ENCODE measurements at places on chromosomes 2 and 18.
A peak's percentile ranks its signal among the peaks of the same experiment; 100 is the strongest.

DNA sequence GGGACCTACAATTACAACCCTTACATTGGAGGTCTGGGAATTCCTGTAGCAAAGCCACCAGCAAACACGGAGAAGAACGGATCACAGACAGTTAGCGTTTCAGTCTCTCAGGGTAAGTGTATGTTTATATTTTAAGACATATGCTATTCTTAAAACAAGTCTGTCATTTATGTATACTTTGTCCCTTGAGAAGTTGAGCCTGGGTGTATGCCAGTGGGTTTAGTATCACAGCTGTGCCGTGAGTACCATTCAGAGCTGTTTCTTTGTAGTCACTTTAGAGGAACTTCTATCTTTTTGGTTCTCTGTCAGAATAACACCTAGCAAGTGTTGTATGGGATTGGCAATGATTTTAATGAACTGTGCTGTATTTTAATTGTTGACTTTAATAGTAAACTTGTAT is 125.6 kb downstream of the BIRC6 start:
- DNase-seq: no peak

DNA sequence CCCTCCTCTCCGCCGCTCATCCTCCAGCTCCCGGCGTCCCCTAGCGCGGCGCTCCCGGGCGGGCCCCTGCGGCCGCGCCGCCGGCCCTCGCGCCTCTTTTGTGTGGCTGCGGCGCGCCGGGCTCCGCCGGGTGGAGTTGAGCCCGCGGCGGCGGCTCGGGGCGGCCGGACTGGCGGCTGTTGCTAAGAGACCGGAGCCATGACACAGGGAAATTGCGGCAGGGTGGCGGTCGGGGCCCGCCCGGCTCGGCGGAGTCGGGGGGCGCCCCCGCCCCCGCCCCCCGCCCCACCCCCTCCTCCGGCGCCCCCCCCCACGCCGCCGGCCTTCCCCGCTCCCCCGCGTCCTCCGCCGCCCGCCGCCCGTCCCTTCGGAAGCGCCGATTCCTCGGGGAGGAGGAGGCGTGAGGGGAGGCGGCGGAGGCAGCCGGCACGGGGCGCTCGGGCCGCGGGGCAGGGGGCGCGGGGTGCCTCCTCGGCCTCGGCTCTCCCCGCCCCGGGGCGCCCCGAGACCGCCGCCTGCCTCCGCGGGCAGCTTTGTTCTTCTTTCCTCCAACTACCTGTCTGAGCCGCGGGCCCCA is at the start of gene TMEM200C:
Gene TMEM200C (minus strand): TSS at position 224 of the 577 bp plus-strand sequence. CDS start 3,459 bp downstream, outside the sequence.
- no peak for DNase-seq

DNA sequence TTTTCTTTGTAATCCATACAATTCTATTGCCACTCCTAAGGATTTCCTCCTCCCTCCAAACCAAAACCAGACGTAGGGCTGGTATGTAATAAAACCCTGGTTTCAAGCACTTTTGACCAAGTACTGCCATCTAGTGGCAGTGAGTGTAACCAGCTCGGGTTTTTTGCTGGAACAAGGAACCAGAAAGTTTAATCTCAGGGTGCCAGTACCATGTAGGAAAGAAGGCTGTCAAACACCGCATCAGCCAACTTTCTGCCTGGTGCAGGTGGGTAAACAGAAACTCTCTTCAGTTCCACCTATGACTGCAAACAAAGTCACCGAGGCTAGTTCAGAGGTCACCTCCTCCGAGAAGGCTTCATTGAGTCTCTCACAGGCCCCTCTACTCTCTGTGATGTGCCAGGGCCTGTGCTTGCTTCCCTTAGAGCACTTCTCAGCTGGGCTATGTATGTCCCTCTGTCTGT is 10.2 kb upstream of the THNSL2 start:
- DNase-seq: peak; percentile 60

GRCh38 chr2:144432921-144433320 is 87.0 kb downstream of the ZEB2 start:
- no peak for DNase-seq

- no peak for DNase-seq
Observed at GRCh38 chr2:11279398-11279797, 65.0 kb downstream of the ROCK2 start.

DNA sequence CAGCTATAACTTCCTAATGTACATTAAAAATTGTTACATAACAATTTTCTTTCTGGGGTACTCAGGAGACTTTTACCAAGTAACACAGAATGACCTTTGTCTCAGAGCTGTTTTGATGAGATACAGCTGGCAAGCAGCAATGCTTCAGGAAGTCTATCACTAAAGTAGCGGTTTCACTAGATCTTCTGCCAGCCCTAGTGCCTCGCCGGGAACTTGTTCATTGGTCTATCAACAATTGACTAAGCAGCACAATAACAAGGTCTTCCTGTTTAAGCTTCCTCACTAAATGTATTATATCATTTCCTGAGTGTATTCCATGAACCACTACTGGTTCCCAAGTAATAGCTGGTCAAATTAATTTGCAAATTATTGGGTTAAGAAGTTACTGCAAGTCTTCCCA is 69.2 kb downstream of the TRIP12 start:
- DNase-seq: peak; percentile 27

- DNase-seq: peak; percentile 87
Observed at GRCh38 chr2:226118471-226119429, 680.9 kb downstream of the IRS1 start.

DNA sequence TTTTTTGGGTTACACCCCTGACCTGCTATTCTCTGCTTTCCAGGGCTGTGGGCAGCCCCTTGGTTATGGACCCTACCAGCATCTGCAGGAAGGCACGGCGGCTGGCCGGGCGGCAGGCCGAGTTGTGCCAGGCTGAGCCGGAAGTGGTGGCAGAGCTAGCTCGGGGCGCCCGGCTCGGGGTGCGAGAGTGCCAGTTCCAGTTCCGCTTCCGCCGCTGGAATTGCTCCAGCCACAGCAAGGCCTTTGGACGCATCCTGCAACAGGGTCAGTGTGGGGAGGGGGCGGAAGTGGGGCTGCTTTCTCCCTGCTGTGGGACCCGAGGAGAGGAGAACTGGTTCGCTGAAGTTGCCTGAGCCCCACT is 9.7 kb upstream of the WNT10A start:
- DNase-seq: no peak

GRCh38 chr2:215594766-215595165 is 158.9 kb upstream of the FN1 start:
- no peak for DNase-seq

DNA sequence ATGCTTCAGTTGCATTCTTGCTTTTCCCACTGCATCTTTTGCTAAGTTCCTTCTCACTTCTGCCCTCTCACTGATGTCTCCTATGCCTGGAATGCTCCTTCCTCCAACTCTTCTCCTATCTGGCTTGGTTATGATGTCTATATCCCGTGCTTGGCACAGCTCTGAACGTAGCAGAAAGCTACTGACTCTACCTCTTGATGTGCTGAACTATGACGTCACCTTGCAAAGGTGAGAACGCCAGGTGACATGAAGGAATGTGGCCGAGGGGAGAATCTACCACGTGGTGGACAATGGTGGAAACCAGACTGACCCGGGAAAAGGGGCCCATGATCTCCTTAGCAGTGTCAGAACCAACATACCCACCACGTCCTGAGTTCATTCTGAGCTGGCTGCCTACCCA is 209.7 kb downstream of the SH3BP4 start:
- DNase-seq: no peak

- DNase-seq: no peak
Observed at GRCh38 chr2:69168950-69169654, 156.1 kb downstream of the ANTXR1 start.

DNA sequence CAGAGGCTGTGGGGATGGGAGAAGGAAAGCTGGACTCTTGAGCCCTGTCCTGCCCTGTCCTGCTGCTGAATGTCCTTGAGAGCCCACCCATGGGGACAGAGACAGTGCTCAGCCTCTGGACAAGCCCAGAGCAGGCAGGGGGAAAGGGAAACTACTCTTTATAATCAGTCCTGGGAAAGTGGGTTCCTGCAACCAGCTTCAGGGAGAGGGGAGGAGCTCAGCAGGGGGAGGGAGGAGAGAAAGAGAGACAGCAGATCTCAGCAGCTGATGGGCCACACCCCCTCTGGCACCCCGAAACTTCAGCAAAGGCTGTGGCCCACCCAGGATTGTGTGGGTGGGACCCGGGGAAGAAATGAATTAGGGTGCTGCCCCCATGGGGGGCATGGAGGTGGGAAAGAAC is 11.6 kb downstream of the ECEL1 start:
- no peak for DNase-seq

DNA sequence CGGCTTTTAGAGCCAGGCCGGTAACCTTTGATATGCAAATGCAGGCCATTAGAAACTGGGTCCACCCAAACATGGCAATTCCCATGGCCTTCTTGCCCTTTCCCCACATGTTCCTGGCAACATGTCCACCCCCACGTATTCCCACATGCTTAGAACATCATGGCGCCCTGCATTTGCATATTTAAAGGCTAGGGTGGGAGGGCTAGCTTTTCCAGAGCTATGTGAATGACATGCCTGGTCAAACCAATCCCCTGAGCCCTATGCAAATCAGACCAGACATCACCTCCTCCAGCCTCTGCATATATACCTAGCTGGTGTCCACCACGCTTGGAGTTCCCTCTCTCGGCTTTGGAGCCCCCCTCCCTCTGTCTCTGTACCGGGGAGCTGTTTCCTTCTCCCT is 481.9 kb downstream of the CDH2 start:
- no peak for DNase-seq

GRCh38 chr2:61196671-61197070 is 34.7 kb downstream of the C2orf74 start:
- no peak for DNase-seq

GRCh38 chr2:234952270-234953115 is 676 bp downstream of the SH3BP4 start:
- no peak for DNase-seq

DNA sequence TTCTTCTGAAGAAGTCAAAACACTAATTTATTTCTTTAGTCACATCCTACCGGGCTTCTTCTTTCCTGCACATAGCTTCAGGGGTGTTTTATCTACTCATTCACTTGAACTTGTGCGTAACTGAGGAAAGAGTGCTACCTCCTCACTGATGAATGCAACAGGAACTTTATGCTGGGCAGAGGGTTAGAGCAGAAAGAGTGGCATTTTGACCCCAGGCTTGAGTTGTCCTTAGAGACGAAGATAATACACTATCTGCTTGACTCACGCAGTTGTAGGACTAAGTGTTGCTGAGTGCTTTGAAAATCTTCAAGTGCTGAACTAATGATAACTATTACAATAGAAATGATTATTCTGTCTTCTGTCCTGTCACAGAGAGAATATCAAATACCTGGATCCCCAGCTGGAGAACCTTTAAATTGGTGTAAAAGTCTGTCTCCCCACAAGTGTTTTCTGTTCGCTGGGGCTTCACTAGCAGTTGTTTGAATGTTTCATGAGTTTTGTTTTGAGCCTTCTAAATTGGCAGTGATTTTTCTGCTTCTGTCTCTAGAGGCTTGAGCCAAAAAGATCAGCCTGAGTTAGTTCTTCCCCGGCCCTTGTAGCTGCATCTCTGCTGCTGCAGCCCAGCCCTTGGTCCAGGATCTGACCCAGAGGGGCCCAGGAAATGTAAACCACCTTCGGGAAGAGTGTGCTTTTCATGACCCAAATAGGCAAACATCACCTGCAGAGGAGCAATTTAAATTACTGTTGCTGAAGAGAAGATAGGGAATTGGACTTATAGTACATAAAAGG is 86.3 kb upstream of the LGALSL start:
- DNase-seq: no peak

- DNase-seq: no peak
Observed at GRCh38 chr2:98438190-98439133, 6.2 kb upstream of the INPP4A start.

DNA sequence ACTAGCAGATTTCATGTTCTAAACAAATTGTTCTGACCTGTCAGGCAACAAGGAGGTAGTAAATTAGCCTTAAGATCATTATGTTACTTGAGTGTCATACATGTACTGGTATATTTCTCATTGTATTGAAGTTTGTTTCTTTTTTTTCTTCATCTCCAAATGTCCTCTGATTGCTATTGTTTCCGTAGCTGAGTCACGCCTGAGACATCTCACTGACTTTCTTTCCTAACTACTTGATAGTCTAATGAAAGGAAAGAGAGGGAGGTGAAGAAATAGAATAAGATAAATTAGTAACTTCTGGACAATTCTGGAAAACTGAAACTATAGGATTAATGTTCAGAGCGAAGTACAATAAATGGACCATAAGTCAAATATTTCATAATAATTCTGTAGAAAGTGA is 1049.9 kb downstream of the TSN start:
- DNase-seq: no peak

GRCh38 chr18:59906203-59906602 is 6.4 kb downstream of the PMAIP1 start:
- DNase-seq: no peak

- DNase-seq: no peak
Observed at GRCh38 chr2:128734521-128735295, 416.0 kb upstream of the HS6ST1 start.

GRCh38 chr18:45670281-45670962 is 53.6 kb upstream of the SLC14A1 start:
- peak; percentile 72 for DNase-seq

- DNase-seq: no peak
Observed at GRCh38 chr2:134216152-134216829, 37.6 kb upstream of the MGAT5 start.

- DNase-seq: no peak
Observed at GRCh38 chr2:64166212-64166611, 22.0 kb upstream of the PELI1 start.

DNA sequence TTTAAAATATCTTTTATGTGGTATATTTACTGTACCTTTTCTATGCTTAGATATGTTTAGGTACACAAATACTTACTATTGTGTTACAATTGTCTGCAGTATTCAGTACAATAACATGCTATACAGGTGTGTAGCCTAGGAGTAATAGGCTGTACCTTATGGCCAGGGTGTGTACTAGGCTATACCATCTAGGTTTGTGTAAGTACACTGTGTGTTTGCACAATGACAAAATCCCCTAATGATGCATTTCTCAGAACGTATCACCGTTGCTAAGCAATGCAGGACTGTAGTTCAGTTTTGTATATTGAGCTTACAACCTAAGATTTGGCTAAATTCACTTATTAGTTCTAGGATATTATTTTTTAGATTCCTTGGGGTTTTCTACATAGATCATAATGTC is 332.3 kb upstream of the HS6ST1 start:
- no peak for DNase-seq

- no peak for DNase-seq
Observed at GRCh38 chr2:73050121-73050545, 21.4 kb downstream of the SFXN5 start.

DNA sequence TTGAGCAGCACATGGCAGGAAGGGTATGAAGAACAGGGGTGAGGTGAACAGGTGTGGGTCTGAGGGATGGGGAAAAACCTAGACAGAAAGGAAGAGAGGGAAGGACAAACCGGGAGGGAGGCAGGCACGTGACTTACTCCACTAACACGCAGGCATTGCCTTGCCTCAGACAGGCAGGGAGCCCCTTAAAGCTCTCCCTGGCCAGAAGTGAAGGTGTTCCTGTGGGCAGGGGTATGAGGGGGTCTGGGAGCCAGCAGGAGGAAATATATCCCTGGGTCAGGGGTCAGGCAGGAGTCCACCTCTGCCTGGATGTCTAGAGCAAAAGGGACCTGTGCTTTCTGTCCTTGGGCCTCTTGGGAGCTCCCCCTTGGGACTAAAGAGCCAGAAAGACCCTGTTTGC is 135.3 kb upstream of the EPAS1 start:
- DNase-seq: no peak
